ENCODE measurements at places on chromosomes 7 and 10.

DNA sequence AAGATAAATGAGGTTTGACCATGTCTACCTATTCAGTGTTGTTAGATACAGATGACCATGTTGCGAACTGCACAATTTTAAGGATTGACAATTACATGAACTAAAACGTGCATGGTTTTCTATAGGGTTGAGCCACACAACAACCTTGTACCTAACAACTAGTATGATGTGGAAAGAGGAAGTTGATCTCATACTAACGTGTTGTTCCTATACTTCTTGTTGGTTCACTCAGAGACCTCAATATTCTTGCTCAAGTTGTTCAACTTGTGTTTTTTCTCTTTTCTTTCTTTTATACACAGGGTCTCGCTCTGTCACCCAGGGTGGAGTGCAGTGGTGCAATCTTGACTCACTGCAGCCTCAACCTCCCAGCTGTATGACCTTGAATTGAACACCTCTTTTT is 6.1 kb upstream of the KEL start:
- no peak for DNase-seq

GRCh38 chr10:32795598-32796183 is 162.3 kb downstream of the ITGB1 start:
- peak; percentile 50 for DNase-seq

DNA sequence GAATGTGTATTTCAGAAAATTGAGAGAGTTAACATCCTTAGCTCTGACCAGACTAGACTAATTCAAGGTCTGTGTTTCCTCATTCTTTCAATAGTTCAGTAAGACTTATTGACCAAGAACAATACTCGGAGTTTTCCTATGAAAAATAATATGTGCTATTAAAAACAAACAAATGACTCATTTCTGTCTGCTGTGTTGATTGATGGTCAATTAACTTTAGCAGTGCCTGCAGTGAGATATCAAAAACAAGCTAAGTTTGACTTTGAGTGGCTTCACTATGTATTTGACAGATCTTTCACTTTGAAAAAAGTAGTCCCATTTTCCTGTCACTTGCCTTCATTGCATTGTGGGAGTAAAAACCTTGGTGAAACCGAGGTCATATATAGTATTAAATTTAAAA is 91.0 kb downstream of the GNAT3 start:
- DNase-seq, result no peak

DNA sequence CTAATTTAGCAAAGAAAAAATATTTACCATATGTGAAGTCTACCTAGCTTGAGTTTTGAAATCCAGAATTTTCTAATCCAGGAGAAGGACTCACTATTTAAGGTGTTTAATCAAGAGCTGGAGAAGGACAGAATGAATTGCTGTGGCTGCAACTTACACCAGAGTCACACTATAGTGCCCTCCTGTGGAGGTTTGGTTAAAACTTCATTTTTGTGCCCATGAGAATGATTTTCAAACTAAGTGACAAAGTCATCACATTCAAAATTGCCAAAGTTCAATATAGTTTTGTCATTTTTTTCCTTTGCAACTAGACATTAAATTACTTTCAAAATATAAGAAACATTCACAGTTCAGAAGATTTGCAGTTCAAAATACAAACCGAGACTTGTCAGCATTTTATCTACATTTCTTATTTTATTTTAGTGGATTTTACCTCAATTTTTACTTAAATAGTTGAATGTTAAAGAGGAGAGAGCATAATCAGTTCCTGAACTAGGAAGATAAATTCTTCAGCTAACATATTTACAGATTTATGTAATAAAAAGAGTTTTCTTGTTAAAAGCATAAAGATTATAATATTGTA is 70.7 kb downstream of the CABCOCO1 start:
- DNase-seq, result peak; percentile 23

DNA sequence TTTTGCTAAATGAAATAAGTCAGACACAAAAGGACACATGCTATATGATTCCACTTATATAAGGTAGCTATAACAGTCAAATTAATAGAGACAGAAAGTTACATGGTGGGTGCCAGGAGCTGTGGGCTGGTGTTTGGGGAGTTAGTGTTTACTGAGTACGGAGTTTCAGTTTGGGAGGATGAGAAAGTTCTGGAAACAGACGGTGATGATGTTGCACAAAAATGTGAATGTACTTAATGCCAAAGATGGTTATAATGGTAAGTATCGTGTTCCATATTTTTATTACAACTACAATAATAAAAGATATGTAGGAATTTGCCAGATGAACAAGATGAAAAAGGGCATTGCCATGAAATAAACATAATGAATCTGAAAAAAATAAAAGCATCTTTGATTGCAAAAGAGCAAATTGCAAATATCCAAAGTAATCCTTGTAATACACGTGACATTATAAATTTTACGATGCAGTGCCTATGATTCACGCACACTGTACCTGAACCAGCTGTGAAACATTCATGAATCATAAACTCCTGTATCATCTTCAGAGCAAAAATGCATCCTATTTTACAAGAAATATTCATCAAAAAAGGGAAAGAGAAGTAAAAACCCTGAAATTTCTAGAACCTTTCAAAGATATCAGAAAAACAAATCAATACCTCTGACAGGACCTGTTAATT is 676.7 kb downstream of the PCDH15 start:
- no peak for DNase-seq

DNA sequence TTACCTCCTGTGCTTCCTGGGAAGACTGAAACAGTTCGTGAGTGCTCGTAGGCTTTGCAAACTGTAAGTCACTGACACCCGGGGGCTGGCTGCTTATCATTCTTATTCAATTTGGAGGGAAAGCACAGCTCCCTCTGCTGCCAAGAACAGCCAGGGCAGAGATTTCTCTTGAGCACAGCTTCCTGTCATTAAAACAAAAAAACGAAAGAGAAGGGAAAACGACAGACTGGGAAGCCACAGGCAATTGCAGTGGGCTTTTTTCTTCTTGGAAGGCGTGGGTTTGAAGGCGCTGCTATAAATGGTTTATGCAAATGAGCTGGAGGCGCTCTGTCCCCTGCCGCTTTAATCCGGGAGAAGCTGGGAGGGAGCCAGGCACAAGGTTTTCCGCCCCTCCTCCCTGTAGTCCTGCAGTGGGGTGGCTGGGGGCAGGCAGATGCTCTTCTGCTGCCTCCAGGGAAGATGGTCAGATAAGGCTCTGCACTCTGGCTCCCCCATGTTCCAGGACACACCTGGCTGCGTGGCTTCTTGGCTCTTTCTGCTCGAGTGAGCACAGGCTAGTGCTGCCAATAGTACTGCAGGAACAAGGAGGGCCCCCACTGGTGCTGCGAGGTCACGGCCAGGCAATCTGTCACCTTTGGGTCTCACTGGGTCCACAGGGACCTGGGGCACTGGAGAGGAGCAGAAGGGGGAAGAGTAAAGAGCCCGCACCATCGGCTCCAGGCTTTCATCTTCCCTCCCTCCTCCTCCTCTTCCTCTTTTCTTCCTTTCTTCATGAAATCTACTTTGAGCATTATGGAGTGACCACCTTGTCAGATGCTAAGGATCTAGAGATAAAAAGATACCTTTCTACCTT is 49.5 kb downstream of the NEURL1 start:
- DNase-seq, result peak; percentile 21

DNA sequence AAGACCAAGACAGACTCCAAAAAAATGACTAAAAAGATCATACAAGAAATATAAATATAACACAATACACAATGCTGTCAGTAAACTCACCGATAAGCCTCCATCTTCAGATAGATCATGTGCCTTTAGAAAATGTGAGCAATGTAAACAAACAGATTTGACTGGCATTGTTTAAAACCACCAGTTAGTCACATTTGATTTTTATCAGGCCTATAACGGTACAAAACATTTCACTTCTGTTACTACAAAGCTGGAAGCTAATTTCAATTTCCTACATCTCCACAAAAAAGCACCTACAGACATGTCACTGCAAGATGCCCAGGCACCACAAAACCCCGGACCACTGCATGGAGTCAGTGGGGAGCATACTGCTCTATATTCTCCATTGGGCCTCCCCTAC is 18.9 kb downstream of the SGMS1 start:
- peak; percentile 8 for DNase-seq

DNA sequence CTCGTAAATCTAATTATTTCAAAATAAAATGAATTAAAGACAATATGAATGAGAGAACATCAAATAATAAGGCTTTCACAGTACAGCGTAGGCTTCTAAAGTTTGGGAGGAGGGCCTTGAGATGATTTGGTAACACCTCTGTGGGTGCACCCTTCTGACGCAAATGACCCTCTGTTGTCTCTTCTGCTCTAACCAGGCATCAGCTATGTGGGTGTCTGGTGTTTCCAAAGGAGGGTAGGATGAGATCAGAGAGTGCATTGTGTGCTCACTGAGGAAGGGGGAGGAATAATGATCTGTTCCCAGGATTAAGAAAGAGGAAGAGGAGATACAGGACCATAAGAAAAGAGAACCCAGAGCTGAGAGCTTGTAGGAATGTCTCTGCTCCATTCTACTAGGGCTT is 420.4 kb downstream of the SDK1 start:
- DNase-seq, result no peak

DNA sequence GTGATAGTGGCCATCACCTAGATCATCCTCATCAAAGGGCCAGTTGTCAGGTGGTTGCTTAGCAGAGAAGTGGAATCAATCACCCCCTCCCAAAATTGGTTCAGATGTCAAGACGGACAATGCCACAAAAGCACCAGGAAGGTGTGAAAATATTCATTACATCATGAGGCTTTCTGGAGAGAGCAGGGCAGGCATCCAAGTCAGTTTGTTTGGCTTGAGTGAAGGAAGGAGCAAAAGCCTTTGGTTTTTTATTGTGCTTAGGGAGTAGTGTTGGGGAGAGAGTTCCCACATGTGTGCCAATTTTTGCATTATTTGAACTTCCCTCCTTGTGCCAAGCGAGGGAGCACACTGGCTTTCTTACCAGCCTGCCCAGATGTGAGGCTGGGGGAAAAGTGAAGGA is 1082.9 kb downstream of the LRMDA start:
- no peak for DNase-seq

GRCh38 chr7:155163696-155164095 is 93.6 kb downstream of the HTR5A start:
- DNase-seq, result no peak

GRCh38 chr10:125165584-125166573 is 5.5 kb upstream of the CTBP2 start:
- no peak for DNase-seq

- DNase-seq, result no peak
Measured at GRCh38 chr7:128726737-128727072, 12.5 kb upstream of the CALU start.

GRCh38 chr10:33478675-33479125 is 144.2 kb upstream of the NRP1 start:
- no peak for DNase-seq

GRCh38 chr7:132134814-132135445 is 441.3 kb downstream of the PLXNA4 start:
- DNase-seq, result no peak

GRCh38 chr7:34734771-34735170 is 76.8 kb downstream of the NPSR1 start:
- no peak for DNase-seq

DNA sequence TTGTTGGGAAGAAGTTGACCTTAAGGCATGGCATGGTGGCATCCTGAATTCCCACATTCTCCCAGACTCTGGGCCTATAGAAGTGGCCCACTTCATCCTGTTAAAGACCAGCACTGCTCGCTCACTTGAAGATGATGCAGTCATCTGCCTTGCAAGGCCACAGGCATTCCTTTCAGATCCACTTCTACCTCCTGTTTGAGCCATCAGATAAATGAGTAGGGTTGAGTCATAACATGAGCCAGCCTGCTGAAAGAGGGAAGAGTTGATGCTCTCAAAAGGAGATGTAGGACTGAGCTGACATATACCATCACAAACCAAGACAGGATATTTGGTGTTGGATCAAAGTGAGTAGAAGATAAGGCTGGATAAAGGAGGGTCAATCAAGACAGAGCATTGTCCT is 1.5 kb upstream of the EBLN1 start:
- DNase-seq, result no peak

DNA sequence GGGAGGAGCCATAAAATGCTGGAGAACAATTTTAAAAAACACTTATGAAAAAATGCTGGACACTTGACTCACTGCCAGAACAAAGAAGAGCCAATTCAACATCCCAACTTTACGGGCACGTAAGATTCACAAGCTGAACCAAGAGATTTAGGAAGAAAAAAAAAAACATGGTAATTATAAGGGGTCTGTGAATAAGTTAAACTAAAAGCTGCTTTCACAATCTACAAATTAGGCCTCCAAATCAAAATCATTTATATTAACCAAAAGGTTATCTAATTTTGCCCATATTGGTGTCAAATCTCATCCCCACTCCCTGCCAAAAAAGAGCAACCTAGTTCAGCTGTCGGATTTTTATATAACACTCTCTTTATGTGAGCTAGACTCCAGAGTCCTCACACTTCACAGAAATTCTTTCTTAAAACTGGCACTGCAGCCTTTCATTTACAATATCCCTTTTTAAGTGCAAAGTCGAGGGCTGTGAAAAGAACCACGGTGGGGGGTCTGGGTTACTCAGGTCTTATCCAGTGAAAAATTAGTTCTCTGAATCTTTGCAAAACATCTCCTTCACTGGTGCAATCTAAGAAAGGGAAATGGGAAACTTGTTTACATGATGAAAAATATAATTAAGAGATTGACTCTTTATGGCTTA is 30.4 kb upstream of the DGKI start:
- DNase-seq, result no peak

- no peak for DNase-seq
Measured at GRCh38 chr10:73209705-73210104, 37.4 kb downstream of the DNAJC9 start.

DNA sequence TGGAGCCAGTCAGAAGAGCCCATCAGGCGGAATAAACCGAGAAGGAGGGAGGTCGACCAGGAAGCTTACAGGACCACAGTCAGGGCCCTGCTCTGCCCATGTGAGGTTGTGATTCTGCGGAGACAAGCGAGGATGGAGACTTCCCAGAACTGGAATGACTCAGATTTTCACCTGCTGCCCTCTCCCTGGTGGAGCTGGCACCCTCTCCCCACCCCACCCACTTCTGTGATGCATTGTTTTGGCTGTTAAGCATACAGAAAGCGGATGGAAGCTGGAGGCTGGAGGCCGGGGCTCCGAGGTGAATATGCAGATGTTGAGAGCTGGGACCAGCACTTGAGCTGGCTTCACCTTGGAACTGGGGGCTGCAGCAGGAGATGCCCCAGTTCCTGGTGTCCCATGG is 57.4 kb downstream of the NPTX2 start:
- DNase-seq, result no peak

DNA sequence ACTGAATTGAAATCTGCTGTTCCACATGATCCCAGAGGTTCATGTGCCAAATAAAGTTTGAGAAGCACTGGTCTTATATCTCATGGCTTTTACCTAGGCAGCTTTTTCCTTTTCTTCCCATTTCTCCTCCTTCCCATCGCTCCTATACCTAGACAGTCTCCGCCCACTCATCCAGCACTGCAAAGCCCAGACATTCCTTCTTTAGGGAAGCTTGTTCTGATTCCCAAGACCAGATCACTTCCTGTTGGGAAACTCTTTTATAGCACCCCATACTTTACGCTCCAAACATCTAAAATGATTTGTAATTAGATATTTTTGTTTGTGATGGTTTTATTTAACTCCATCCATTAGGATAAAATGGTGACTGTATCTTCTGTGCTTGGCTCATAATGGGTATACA is 75.9 kb downstream of the BMPER start:
- no peak for DNase-seq

Data from CD4-positive, alpha-beta T cell treated with Interleukin-12 subunit alpha and Interleukin-12 subunit beta, for 1 hour (primary cell).